A549 treated with ZK216348 at 1 μM for 4 hours (cell line): ENCODE measurements at places on chromosomes 2 and 18. TPM values are rescaled to one million over a fixed set of nuclear protein-coding genes. Genes with fewer than 3 reads are reported as not detected.

CCBE1 gene
- total RNA-seq = 7.6 to 16.2 TPM (median 11.4 TPM) in 5 replicates

COLEC12 gene
- 0.02 to 0.05 TPM in 2 of 5 replicates, not detected in the others for total RNA-seq

UBXN2A gene
- 15.6 to 28.9 TPM (median 21.1 TPM) in 5 replicates for total RNA-seq

SEPTIN10 gene
- 34.3 to 53.8 TPM (median 51.1 TPM) in 5 replicates for total RNA-seq

SPATA3 gene
- total RNA-seq = not detected in 5 replicates
